ENCODE measurements at places on chromosomes 16 and 17. TPM values are rescaled to one million over a fixed set of nuclear protein-coding genes. Genes with fewer than 3 reads are reported as not detected.

The PIGL gene
- total RNA-seq: 109 TPM

The KIFC3 gene
- total RNA-seq: 205 TPM

The SSTR5 gene
- 2.3 TPM for total RNA-seq

DNA sequence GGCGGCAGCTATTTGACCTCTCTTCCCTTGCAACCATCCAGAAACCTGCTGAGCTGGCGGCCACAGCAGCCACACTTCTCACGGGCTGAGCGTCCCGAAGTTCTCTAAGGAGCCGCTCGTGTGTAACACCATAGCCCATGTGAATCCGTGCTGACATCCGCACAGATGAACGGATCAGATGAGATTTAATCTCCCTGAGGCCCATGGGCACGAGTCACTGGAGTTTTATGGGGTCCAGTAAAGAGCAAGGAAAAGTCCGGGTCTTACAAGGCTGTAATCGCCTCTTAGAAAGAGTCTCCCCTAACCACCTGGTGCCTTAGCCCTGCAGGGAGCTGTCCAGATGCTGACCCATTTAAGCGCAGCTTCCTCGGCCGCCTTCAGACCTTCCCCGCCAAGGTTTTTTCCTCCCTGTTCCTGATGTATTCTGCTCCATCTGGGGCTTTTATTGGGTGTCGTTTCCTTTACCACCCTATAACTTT, 5.5 kb upstream of the CACNG5 start:
- peaks cover 4% of the 10 kb centered on the region for H3K4me1 ChIP-seq
- H3K27ac ChIP-seq: peak overlapping the region; percentile 0
- H3K4me3 ChIP-seq: no peak overlapping the region

DNA sequence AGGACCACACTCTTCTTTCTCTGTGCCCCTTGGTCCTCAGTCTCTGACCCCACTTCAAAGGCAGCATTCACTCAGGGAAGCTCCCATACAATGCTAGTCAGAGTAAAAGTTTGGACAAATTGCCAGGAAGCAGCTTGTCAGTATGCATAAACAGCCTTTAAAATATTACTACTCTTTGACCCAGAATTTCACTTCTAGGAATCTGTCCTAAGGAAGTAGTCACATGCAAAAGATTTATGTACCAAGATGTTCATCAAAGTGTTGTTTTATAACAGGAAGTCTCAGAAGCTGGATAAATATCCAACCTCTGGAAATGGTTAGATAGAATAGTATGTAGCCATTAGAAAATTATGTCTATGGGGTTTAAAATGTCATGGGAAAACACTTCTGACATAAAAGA, 31.0 kb downstream of the MAPT start:
- no peak overlapping the region for H3K27ac ChIP-seq
- no peaks in the 10 kb centered on the region for H3K4me1 ChIP-seq
- no peaks in the 10 kb centered on the region for H3K27me3 ChIP-seq
- H3K36me3 ChIP-seq: no peaks in the 10 kb centered on the region
- DNase-seq: no peak
- no peak overlapping the region for H3K4me3 ChIP-seq

GRCh38 chr17:82300707-82301270, 16.6 kb downstream of the CD7 start:
- H3K36me3 ChIP-seq: no peaks in the 10 kb centered on the region
- H3K4me3 ChIP-seq: no peak overlapping the region
- H3K4me1 ChIP-seq: peaks cover 39% of the 10 kb centered on the region
- H3K27ac ChIP-seq: no peak overlapping the region
- DNase-seq: peak; percentile 72
- no peaks in the 10 kb centered on the region for H3K27me3 ChIP-seq

GRCh38 chr17:39812466-39812865, 51.6 kb downstream of the IKZF3 start:
- H3K27me3 ChIP-seq: no peaks in the 10 kb centered on the region
- no peak for DNase-seq
- H3K4me3 ChIP-seq: no peak overlapping the region
- H3K27ac ChIP-seq: no peak overlapping the region

GRCh38 chr17:13475574-13476223, 126.0 kb downstream of the HS3ST3A1 start:
- H3K27me3 ChIP-seq: no peaks in the 10 kb centered on the region
- no peak for DNase-seq
- no peaks in the 10 kb centered on the region for H3K4me1 ChIP-seq
- H3K36me3 ChIP-seq: no peaks in the 10 kb centered on the region
- H3K4me3 ChIP-seq: no peak overlapping the region

DNA sequence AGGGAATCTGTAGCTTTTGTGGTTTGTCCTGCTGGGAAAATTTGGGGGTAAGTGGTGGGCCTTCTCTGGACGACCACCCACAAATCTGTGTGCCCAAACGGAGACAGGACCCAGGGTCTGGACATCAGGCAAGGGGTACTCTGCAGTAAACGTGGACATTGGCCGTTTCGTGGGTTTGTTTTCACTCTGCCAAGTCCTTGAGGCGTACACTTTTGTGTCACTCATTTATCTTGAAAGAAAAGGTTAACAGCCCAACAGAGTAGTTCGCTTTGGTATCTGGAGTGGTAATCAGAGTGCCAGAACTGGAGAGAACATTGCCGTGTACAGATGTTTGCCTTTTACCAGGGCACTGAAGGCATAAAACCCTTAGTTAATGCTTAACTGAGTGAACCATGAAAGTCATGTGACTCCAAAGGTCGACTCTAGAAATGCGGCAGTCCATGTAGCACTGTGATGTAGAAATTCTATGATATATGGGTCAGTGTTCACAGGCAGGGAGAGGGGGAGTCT, 15.4 kb downstream of the NAA60 start:
- H3K36me3 ChIP-seq: no peaks in the 10 kb centered on the region
- peak; percentile 50 for DNase-seq
- H3K4me1 ChIP-seq: peaks cover 68% of the 10 kb centered on the region
- no peaks in the 10 kb centered on the region for H3K27me3 ChIP-seq

DNA sequence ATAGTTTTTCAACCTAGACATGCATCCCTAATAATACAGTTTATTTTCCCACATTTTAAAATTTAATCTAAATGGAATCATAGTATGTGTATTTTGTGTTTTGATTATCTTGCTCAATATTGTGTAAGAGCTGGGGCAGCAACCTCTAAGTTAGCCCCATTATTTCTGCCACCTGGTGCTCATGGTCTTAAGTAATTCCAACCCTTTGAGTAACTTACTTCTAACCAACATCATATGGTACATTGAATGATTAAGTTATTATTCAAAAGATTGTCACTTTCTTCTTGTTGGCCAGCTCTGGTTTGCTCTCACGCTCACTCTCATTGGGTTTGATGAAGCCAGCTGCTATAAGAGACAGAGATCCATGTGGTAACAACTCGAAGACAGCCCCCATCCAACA, 3.9 kb upstream of the KRTAP4-3 start:
- no peak for DNase-seq
- no peaks in the 10 kb centered on the region for H3K27me3 ChIP-seq
- no peak overlapping the region for H3K27ac ChIP-seq
- H3K36me3 ChIP-seq: no peaks in the 10 kb centered on the region
- no peaks in the 10 kb centered on the region for H3K4me1 ChIP-seq
- no peak overlapping the region for H3K4me3 ChIP-seq

DNA sequence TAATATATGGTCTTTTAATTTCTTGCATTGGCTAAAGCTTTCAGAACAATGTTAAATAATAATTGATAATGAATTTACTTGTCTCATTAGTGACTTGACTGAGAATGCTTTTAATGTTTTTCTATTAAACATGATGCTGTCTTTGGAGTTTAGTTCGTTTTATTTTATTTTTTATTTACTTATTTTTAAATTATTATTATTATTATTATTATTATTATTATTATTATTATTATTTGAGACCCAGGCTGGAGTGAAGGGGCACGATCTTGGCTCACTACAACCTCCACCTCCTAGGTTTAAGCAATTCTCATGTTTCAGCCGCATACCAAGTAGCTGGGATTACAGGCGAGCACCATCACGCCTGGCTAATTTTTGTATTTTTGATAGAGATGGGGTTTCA, 4.4 kb downstream of the OR3A3 start:
- no peaks in the 10 kb centered on the region for H3K27me3 ChIP-seq
- H3K27ac ChIP-seq: no peak overlapping the region
- no peak overlapping the region for H3K4me3 ChIP-seq

DNA sequence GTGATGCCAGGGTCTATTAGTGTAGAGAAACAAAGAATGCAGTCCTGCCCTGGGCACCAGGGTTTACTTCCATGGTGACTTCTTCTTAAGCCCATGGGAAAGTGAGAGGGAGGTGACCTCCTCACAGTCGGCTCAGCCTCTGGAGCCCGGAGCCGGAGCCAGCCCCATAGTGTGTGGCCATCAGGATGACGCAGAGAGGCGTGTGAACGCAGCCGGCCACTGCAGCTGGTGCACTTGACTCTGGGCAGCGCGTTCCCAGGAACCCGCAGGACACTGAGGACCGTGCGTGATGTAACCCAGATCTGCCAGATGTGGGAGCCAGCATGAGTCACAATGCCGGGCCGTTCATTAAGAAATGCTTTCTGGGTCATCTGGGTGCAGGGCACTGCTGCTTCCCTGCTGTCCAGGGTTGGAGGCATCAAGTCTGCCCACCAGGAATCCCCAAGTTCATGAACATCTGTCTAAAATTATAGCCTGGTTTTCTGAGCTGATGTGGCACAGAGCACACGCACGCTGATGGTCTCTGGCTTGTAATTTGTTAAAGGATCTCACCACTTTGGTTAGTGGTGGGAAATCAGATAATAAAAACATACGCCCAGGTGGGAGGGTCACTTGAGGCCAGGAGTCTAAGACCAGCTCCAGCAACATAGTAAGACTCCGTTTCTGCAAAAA, 114.1 kb downstream of the PITPNC1 start:
- no peak overlapping the region for H3K4me3 ChIP-seq
- DNase-seq: peak; percentile 99
- peaks cover 29% of the 10 kb centered on the region for H3K4me1 ChIP-seq

Measured in body of pancreas (tissue), 4 donors.